ENCODE measurements at places on chromosomes 11 and 22.

DNA sequence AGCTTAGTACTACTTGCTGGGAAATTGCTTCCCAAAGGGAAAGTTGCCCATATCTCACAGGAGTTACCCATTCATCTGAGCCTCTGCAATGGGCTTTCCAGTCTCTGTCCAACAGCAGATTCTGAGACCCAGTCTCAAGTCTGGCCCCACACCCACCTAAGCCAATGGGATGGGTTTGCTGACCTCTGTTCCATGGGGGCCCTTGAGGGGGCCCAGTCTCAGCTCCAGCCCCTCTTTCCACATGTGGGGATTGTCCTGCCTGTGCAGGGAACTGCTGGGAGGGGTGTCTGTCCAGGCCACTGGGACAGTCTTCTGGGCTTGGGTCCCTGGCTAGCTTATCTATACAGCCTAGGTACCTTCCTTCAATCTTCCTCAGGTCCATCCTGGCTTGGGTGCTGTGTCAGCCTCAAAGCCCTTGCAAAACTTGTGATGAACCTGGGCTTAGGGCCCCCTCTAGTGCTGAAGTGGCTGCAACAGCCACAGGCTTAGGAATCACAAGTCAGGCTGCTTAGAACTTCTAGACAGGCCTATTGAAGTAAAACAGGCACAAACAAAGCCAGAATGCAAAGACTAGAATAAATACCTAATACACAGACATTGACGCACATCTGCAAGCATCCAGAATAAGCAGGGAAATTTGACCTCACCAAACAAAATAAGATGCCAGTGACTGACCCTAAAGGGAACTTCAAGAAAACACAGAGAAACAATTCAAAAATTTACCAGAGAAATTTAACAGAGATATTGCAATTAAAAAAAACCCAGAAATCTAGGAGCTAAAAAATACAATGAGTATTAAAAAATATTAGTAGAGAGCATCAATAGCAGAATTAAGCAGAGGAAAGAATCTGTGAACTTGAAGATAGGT, 11.7 kb upstream of the PATL1 start:
- peak; percentile 61 for DNase-seq

GRCh38 chr11:46856605-46857343, 10.7 kb upstream of the CKAP5 start:
- DNase-seq = no peak

GRCh38 chr11:68352591-68352990, 40.2 kb downstream of the LRP5 start:
- no peak for DNase-seq

- DNase-seq = no peak
Measured at GRCh38 chr11:77322926-77323590, 21.6 kb upstream of the GDPD4 start.

DNA sequence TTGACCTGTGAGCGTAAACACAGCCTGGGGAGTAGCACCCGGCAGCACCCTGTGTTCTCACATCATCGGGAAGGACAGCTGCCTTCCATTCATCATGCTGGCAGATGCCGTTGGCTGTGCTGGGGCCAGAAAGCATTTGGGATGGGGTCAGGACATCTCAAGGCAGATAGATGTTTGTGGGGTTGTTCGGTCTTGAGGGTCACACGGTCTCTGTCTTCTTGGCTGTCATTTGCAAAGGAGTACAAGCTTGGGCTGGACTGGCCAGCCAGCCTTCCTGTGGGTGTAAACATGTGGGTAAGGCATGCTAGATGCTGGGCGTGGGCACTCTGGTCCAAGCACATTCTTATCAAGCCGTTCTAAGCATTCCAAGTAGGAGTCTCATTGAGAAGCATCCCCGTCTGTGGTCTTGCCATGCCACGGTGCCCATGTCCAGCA, 81.4 kb downstream of the TBC1D22A start:
- DNase-seq = no peak

DNA sequence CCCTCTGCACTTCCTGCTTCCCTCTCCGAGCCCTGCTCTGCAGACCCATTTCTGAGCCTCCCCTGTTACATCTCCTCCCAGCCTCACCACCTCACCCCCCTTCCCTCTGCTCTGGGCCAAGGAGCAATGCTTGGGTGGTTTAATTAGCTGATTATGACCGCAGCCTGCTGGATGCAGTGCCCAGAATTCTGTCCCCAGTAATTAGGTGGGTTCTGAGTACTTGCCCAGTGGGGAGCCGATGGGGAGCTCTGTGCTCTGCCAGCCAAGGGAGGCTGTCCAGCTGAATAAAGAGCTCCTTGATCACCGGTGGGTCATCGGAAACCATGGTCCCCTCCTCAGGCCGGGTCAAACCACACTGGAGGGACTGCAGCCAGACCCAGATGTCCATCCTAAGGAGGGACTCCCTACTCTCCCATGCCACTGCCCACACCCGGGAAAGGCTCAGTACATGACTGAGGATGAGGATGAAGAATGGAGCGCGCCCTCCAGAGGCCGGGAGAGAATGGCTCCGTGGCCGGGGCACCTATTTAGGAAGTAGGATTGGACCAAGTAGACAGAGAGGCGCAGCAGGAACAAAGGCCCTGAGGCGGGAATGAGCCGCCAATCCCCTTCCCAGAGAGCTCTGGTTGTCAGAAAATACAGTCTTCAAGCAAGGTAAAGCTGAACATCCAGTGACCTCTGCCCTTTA, 9.1 kb downstream of the ARRB1 start:
- no peak for DNase-seq

GRCh38 chr11:18612394-18612793, 12.8 kb downstream of the MISFA start:
- DNase-seq = no peak

DNA sequence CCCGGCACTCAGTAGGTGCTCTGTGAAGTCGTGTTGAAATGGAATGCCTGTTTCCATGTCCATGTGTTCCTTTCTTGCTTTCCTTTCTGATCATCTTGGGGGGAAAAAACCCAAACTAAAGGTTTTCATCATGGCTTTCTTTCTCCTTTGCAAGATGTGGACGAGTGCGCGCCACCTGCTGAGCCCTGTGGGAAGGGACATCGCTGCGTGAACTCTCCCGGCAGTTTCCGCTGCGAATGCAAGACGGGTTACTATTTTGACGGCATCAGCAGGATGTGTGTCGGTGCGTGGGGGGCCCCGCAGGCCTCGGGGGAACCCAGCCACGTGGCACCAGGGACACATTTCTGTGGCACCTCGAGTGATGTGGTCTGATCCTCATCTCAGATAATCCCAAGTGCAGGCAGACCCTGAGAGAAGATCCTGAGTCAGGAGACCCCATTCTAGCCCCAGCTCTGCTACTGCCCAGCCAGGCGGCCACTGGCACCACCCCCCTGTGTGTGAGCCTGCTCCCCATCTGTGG, 39.4 kb downstream of the FBLN1 start:
- DNase-seq = no peak

Measured in AG04450 (cell line).